ENCODE measurements at places on chromosomes 3 and 15.

DNA sequence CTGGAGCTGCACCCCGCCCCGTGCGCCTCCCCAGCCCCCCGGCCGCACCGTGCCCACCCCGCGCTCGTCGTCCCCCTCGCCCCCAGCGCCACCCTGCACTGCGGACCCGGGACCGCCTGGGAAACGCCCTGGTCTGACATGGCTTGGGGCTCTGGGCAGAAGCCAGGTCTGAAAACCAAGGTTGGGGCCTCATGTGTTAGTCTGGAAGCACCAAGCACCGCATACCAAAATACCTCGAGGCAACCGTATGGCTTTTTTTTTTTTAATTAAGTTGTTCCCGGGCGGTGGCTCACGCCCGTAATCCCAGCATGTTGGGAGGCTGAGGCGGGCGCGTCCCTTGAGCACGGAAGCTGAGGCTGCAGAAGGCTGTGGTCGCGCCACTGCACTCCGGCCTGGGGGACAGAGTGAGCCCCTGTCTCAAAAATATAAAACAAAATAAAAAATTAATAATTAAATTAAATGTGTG is 91.5 kb upstream of the CHD2 start:
- no peak for DNase-seq

- no peak for DNase-seq
These were observed 2.5 kb downstream of the EFCC1 start for GRCh38 chr3:129003578-129004112.

DNA sequence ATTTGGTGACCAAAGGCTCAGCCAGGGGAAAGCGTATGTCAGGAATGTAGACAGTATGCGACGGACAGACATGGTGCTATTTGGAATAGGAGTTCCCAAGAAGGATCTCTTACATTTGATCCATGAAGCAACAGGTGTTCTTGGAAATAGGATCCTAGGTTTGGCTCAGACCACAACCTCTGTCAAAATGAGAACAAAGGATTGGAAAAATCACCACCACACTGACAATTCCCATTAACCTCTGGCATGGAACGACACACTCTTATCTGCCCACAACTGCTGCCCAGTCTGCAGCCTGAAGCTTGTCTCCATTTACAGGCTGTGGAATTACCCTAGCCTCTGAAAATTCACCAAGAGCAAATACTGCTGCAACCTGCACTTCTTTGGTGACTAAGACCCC is 33.6 kb upstream of the LRRN1 start:
- DNase-seq, result no peak

DNA sequence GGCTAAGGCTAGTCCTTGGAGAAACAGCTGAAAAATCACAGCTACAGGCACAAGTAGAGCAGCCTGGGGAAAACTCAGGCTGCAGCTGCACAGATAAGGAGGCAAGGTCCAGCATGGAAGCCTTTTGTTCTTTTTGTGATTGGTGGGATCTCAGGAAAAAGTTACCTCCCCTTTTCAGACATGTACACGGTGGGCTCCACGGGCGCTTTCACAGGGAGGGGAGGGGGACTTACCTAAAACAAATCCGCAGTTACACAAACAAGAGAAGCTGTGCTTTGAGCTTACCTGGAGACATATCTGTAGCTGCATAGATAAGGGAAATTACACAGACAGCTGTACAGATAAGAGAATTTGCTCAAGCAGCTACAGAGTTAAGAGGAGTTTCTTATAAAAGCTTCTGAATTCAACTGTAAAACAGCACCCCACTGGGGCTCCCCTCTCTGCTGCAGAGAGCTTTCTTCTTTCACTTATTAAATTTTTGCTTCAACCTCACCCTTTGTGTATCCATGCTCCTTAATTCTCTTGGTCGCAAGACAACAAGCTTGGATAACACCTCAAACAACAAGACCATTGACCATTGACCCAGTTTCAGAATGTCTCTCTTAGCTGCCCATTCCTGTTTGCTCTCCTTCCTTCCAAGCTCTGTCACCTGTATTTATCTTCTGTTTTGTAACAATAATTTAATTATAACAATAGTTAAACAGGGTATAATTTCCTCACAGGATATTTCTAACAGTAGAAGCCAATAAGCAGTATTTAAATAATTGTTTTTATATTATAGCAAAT is 10.9 kb upstream of the CD200 start:
- DNase-seq, result no peak

DNA sequence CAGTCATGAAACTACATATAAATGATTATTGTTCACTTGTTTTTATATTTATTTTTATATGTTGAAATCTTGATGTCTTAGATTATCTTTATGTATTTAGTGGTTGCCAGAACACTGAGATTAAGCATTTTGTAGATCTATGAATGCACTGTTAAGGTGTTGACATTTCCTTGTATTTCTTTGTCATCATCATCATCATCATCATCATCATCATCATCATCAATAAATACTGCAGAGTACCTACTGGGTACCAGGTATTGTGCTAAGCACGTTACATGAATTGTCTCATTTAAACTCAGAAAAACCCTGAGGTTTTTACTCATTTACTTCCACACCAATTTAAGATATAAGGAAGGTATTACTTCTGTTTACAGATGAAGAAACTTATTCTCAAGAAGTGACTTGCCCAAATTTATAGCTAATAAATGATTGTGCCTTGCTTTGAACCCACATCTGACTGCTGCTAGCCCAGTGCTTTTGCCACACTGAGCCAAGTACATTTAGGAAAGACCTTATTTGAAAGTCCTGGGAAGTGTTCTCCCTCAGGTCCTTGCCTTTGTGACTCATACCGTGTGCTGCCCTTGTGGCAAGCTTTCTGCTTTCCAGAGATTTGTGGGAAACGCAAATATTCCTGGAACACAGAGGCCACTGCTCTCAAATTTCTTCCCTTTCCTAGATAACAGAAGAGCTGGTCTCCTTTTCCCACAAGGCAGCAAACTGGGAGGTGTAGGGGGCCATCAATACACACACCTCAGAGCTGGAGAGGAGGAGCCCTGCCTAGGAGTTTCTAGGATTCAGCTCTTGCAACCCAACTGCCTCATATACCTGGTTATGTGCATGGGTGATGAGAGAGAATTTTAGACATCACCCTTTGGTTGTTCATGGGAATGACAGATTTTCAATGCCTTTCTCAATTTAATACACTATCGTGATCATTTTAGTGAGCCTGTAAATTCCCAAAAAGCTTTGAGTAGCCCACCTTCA is 115.4 kb upstream of the C15orf61 start:
- no peak for DNase-seq

DNA sequence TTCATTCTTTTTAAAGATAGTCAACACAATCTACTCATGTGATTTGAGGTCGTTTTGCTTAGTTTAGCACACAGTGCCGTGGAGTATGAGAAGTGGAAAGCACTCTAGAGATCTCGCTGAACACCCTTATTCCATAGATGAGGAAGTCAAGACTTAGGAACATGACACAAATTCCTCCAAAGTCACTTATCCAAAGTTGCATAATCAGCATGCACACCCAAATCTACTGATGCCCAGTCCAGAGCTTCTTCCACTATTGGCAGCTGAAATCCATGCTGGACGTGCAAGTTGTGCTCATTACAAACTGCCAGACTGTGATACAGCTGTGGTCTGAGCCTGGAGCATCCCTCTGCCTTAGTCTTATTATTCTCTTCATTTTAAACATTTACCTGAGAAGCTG is 83.5 kb upstream of the ZNF280D start:
- DNase-seq, result no peak

GRCh38 chr3:117603097-117603496 is 893.5 kb downstream of the TUSC7 start:
- DNase-seq, result no peak

DNA sequence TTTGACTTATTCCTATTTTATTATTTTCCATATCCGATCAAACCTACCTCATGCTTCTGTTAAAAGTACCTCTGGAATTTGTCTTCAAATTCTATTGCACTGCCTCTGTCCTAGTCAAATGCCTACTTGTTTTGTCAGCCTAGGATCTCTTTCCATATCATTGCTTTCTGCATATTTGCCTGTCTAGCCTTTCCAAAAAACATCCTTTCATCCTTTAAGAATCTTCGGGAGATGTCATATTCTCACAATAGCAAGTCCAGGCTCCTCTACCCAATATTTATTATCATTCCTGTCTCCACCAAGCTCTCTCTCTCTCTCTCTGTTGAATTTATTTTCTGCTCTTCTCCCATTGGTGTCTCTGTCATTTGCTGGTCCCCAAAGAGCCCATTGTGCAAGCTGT is 80.1 kb downstream of the LRRC28 start:
- DNase-seq, result no peak

DNA sequence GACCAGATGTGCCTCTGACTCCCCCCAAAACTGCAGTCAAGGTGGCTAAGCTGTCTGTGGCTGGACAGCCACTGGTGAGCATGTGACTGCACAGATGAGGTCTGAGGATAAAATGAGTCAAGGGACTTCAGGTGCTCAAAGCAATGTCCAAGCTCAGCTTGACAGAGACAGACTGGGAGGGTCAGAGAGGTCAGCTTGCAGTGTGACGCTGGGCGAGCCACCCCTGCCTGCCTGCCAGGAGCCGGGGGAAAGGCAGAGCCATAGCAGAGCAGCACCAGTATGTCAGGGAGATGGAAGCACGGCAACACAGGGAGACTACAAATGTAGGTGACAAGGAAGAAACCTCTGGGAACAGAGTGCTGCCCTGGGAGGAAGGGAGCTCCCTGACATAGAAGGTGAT is 399.4 kb downstream of the OCA2 start:
- DNase-seq, result no peak

GRCh38 chr3:143654906-143655305 is 193.4 kb downstream of the SLC9A9 start:
- no peak for DNase-seq

DNA sequence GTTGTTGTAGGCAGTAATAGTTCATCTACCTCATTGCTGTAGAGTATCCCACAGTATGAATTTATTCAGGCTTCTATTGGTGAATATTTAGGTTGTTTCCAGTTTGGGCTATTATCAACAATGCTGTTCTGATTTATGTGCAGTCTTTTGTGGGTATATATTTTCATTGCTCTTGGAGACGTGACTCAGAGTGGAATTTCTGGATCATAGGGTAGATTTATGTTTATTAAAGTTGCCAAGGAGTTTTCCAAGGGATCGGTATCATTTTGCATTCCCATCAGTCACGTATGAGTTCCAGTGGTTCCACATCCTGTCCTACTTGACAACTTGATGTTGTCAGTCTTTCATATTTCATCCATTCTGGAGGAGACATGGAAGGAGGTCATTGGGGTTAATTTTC is 8.4 kb upstream of the HRH1 start:
- no peak for DNase-seq

GRCh38 chr3:73465926-73466325 is 158.8 kb downstream of the PDZRN3 start:
- DNase-seq, result no peak

- DNase-seq, result no peak
These were observed 3.9 kb upstream of the MAP1A start for GRCh38 chr15:43513550-43513949.

GRCh38 chr3:128879991-128880390 is 571 bp downstream of the ACAD9 start:
- DNase-seq, result no peak

DNA sequence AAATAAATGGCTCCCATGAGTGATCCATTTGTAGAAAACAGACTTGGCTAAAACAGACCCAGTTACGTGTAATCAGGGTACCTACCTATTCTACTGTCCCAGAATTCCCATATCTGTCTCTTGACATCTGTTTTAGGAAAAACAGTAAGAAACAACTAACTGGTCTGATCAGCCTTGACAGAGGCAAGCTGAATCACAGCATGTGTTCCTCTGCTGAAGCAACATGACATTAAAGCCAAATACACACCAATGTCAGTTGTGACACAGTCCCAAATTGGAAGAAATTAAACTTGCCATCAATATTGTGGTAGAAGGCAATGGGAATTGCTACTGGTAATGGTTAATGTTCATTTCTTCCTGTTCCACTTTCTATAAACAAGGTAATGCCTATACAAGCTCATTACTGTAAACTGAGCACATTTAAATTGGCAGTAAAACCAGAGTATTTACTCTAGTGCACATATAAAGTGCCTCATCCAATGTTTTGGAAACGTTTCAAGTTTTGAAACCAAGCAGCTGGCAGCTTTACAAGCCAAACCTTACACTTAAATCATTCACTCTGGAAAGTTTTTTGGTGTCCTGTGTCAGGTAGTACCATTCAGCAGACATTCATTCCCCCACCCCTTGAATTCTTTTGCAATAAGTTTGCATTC is 27.0 kb downstream of the ALDH1A2 start:
- DNase-seq, result no peak

GRCh38 chr15:97995881-97996603 is 35.5 kb downstream of the ARRDC4 start:
- DNase-seq, result no peak

DNA sequence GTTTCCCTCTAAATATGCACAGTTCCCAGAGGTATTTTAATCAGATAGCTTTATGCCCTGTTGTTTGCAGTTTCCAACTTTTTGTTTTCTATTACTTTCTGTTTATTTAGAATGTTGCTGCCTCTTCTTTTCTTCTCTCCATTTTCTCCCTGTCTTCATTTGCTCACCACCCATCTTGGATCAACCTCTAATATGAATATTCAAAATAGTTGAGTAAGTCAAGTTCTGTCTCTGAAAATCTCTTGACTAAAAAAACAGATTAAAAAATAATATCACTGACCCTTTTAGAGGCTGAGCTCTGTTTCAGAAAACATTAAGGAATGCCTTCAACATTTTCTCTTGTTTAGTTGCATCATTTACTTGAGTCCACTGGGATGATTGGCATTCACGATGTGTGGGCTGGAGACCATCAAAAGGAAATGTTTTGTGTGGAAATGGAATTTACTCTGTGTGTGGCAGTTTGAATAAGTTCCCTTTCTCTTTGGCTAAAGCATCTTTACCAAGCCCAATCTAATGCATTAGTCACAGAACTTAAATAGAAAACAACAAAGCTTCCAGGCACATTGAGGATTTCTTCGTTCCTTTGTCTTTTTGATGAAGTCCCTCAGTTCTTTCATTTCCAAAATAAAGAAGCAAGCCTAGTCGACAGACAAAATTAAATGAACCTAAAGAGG is 633.9 kb upstream of the TGFBR2 start:
- no peak for DNase-seq
